ENCODE measurements at places on chromosomes 5 and 9.

DNA sequence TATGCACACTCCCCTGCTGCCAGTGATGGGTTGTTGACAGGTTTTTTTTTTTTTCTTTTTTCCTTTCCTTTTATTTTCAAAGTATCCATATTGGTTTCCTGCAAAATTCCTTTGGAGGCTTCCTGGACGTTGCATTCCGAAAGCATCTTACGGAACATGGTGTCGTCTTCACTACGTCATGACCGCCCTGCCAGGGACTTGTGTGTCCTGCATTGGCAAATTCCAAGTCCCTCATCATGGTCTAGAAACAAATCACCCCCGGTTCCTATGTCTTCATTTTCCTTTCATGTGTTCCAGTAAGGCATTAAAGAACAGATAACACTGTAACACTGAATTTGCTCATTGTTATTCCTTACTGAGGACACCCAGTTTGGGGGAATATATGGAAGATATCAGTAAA, 35.0 kb upstream of the ADAMTSL1 start:
- no peak for DNase-seq

DNA sequence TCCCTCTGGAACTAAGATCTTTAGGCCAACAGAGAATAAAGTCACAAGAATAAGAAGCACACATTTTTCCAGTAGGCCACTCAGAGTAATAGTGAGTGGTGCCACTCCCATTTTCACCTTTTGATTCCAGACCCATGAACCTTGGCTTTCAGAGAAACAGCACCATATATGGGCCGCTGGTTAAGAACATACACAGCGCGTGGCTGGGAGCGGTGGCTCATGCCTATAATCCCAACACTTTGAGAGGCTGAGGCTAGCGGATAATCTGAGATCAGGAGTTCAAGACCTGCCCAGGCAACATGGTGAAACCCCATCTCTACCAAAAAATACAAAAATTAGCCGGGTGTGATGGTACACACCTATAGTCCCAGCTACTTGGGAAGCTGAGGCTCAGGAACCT, 15.6 kb upstream of the PTGES start:
- no peak for DNase-seq

DNA sequence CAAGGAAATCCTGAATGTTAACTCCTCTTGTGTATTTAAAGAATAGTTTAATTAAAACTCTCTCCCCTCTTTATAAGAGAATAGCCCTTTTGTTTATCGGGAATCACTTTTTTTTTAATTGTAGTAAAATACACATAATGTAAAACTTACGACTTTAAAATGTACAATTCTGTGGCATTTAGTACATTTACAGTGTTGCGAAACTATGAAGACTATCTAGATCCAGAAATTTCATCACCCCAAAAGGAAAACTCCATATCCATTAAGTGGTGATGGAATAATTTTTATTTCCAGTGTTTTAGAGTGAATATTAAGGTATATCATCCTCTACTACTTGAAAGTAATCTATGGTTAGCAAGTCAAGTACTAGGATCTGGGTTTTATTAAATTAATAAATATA, 36.8 kb downstream of the KDM3B start:
- no peak for DNase-seq

GRCh38 chr5:6634788-6635430, 1.7 kb downstream of the SRD5A1 start:
- no peak for DNase-seq

DNA sequence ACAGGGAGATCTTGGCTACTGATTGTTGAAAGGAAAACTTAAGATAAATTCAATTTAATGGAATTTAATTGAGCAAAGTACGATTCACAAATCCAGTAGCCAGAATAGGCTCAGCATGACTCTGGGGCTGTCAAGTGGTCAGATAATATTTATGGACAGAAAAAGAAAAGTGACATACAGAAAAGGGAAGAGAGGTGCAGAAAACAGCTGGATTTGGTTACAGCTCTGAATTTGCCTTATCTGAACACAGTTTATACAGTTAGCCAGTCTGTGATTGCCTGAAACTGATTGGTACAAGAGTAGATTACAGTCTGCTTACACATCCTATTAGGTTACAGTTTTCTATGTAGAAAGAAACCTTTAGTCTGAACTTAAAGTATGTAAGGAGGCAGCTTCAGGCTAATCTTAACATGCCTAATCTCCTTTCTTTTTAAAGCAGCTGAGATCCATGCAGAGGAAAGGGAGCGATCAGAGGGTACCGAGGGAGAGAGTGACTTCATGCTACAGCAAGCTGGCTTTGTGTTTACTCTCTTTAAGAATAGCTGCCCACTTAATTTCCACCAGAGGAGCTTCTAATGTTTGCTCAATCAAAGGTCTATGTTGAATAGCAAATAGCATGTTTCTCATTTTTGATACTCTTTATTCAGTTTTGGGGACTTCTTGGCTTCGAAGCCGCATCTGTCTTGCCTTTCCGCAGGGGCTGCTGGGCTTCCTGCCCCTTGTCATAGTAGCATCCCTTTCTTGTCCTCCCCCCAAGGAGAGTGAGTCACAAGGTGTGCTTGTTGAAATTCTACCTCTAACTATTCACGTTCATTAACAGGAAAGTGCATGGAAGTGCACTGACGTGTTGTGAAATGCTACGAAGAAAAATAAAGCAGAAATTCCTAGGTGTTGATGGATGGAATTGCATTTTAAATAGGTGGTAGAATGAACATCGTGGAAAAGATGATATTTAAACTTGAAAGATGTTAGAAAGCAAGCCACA, 761.2 kb downstream of the TAF11L14 start:
- no peak for DNase-seq

GRCh38 chr9:121187636-121188305, 13.9 kb downstream of the RAB14 start:
- no peak for DNase-seq

GRCh38 chr5:143446535-143447226, 43.2 kb upstream of the NR3C1 start:
- DNase-seq, result no peak

DNA sequence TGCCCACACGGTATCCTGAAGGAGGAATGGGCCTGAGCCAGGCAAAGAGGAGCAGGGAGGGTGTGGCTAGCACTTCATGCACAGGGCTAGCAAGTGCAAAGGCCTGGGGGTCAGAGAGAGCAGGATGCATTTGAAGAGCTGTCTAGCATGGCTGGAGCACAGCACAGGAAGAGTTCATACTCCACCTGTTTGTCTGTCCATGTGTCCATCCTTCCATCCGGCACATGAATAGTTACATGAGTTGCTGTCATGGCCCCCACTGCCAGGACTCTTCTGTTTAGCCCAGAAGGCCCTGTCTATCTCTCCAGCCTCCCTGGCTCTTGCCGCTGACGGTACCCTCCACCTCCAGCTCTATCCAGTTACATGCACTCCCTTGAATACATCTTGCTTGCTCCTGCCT, 17.1 kb downstream of the RGS3 start:
- DNase-seq, result no peak

- DNase-seq, result no peak
These were observed 155.4 kb downstream of the GOLPH3 start for GRCh38 chr5:32018476-32019436.

DNA sequence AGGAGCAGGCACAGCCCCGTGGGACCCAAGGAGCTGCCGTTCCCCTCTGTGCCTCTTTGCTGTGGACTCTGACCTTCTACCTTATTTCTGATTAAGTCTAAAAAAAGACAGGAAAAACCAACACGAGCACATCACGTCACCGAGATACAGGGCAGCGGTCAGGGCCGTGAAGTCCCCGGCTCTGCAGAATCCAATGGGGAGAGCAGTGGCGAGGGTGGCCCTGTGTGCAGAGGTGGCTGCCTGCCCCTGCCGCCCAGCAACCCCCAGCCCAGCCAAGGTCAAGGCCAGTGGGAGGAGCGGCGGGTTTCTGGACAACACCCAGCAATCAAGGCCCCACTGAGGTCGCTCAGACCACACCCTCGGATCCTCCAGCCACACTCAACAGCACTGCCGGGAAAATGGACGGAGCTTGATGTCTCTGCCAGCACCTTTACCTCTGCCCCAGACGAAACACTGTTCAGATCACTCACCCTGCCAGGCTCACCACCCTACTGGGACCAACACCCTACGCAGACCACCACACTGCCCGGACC, 32.7 kb upstream of the SLC9A3 start:
- DNase-seq, result no peak

DNA sequence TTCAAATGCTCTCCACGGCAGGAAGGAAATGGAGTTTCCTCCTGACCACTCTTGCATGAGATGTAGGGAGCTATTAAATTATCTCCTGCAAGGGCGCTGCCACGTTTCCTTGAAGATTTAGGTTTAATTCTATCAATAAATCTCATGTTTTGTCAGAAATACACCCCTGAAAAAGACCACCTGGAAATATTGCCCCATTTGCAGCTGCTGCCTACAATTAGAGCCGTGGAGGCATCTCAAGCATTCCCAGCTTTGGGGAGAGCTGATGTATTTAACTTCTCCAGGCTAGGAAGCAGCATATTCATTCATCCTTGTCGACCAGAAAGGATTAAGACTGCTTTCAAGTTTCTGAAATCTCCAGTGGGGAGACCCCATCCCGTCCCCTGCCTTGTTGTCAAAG, 40.5 kb downstream of the CCNJL start:
- no peak for DNase-seq
